ENCODE measurements at places on chromosomes 1 and 21.

DNA sequence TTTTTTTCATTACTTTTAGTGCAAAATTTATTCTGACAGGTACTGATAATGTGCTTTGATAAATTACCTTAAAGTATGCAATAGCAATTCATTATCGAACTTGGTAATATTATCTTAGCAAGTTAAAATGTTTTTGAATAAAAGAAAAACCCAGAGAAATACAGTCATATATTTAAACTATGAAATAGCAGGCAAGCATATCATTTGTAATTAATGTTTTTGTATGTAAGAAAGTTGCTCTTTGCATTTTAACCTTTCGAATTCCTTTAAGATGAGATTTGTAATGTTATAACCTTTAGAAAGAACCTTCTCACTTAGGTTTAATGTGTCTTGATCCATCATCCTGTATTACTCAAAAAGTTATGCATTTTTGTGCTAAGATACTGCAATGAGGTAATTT is 585.6 kb downstream of the PTBP2 start:
- no peak for DNase-seq

DNA sequence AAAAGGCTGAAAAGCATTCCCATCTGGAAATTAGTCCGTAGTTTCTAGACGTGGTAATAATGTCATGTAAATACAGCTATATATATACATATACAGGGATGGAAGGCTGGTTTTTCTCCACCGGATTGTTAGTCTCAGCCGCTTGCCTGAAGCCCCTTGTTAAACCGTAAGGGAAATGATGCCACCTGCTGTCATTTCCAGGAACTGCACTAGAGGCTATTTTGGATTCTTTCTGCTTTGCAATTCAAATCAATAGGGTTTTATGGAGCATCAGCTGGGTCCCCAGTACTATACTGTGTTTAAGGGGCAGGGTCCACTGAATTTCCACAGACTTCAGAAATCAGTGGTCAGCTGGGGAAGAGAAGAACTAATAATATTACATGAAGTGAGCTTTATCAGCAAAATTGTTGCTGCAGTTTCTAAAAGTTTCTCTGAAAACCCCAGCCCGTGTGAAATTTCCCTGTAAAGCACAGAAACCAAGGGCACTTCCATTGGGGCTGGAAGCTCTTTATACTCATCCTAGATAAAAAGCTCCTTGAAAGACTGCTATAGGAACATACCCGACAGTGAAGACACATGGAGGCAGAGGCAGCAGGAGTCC is 33.8 kb upstream of the MPZL1 start:
- DNase-seq = peak; percentile 78

DNA sequence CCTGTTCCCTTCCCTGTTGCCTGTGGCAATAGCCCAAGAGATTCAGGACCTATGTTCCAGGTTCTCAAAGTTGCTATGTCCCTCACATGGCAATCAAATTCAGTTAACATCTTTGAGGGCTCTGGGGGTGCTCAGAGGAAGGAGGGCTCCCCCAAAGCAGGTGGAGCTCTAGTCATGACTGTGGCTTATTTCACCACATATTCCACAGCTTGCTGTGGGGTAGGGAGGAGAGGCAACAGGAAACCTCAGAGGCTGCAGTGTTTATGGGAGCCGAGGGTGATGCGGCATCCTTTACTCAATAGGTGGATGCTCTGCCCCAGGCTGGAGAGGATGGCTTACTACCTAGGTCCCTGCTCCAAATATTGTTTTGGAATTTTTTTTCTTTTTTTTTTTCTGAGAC is 1.2 kb upstream of the MKNK1 start:
- no peak for DNase-seq

DNA sequence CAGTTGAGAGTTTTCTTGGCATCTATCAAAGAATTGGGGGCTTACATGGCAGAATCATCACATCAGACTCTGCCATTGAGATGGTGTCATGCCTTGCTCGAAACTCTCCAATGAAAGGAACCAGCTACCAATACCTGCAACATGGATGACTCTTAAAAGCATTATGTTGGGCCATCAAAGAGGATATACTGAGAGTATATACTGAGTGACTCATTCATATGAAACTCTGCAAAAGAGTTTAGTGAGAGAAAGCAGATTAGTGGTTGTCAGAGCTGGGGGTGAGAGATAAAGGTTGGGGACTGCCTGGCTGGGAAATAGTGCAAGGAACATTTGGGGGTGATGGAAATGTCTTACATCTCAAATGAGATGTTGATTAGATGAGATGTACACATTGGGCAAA is 14.7 kb upstream of the HMGB4 start:
- DNase-seq = no peak

- DNase-seq = no peak
Measured at GRCh38 chr1:171718216-171718615, 23.6 kb downstream of the VAMP4 start.

GRCh38 chr1:162717548-162718184 is 72.8 kb upstream of the HSD17B7 start:
- no peak for DNase-seq

DNA sequence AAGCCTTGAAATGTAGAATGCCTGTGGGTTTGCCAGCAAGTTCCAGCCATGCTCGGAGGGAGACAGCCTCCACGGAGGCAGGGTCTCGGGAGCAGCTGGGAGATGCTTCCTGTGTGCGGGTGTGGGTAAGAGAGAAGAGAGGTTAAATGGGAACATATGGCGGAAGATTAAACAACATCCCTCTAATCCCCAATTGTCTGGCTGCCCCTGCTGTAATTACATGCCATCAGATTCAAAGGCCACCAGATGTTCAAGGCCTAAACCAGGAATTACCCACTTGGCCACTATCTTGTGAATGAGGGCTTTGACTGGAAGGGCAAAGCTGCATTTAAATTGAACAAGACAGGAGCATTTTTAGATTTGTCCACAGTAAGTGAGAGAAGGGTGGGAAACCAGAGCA is 81.4 kb upstream of the BACE2 start:
- no peak for DNase-seq

GRCh38 chr1:212260557-212261355 is 24.5 kb upstream of the PPP2R5A start:
- no peak for DNase-seq

- DNase-seq = no peak
Measured at GRCh38 chr1:176073524-176074157, 133.4 kb downstream of the COP1 start.

DNA sequence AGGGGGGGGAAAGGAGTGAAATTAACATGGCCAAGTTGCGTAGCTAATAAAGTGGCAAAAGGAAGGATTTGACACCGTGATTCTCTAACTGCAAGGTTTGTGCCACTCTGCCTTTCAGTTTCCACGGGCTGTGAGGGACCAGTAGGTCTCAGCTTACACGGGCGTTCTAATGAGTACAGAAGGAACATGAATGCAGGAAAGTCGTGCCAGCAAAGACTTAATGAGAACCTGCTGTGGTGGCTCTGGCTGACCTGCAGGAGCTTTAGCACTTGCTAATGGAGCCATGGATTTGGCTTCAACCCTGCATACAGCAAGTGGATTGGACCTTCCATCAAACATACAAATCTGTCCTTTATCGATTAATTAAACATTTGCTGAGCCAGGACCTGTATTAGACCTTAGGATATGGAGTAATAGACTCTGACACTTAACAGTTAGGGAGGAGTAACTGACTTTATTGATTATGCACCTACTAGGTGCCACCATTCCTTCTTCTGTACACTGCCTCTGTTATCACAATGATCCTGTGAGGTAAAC is 15.1 kb upstream of the PITHD1 start:
- DNase-seq = no peak

GRCh38 chr1:157181258-157181657 is 43.1 kb upstream of the ETV3 start:
- DNase-seq = no peak

- no peak for DNase-seq
Measured at GRCh38 chr1:88204111-88204510, 480.0 kb upstream of the PKN2 start.

DNA sequence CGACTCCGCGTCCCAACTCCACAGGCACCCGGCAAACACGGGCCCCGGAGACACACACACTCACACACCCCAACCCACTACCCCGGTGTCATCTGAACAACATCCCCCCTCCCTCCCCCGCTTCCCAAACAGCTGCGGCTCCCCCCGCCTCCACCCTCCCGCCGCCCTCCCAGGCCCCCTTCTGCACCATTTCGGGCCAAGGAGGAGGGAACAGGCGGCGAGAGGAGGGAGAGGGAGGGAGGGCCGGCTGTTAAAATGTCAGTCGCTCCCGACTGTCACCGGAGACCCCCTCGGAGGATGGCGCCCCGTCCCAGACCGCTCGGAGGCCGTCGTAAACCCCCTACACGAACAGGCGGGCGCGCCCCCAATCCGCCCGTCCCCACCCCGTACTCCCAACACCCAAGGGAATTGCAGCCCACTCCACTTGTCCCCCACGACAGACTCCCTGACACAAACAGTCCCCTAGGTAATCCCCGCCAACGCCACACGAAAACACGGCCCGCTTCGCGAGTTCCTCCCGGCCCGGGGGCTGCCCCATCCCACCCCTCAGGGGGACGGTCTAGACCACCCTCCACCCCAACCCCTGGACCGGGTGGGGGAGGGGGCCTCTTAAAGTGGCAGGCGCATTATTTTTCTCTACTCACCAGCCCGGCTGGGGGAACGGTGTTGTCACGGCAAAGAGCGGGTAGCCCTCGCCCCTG is 583 bp downstream of the MEF2D start:
- DNase-seq = no peak

DNA sequence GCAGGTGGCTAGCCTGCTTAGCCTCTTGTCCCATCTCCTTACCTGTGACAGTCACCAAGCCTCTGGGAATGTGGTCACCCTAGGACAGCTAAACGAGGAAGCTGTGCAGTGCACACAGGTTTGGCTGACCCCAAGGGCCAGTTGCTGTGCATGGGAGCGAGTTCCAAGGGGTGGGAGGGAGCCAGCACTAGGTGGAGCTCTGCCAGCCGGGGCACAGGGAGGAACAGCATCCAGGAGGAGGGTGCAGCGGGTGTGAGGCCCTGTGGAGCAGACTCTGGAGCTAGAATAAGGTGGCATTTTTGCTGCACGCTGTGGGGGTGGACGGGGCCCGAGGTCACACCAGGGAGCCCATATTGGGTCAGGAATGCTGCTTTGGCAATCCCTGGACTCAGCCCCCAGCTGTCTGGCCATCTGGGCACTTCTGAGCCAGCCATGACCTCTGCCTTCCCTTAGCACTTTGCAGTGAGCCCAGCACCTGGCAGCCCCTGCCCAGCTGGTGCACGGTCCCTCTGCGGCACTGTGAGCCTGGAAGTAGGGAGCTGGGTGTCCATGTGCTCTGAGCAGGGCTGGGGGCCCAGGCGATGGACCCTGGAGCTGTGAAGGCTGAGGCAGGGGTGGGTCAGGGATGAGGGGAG is 8.7 kb downstream of the PDXK start:
- DNase-seq = no peak

DNA sequence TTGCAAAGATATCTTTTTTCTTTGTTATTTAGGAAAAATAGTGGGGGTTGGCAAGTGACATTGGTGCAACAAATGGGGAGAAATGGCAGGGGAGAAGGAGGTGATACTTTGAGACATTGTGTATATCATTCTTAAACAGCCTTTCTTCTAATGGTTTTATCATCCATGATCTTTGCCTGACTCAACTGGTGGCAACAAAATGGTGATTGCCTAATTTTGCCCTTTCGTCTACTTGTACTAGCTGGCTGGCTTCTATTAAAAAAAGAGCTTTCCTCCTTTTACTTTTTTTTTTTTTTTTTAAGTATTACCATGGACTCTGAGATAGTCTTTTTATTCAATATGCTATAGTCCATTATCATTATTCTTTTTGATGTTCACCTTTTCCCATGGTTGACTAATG is 27.7 kb downstream of the DESI2 start:
- DNase-seq = no peak

DNA sequence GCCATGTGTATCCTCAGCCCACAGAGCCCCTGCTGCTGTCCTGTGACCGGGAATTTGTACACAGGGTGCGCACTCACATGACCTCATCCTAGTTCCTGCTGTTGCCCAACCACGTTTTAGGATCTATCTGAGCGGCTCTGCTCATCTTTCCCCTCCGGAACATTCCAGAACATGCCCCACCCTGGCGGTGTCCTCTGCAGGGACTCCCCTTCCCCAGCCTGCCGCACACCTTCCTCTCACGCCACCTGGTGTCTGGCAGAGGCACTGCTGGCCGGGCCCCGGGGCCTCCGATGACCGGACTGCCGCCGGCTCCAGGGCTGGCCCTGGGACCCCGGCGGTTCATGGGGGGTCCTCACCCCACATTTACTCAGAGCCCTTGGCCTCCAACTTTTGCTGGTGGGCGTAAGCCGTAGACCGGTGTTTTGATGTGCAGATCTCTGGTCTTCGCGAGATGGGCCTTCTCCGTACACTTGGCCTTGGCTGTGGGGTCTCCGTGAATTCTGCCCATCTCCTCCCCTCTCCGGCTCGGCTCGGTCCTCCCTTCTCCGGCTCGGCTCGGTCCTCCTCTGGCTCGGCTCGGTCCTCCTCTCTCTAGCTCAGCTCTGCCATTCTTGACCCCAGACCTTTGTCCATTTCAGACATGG is 29.5 kb downstream of the ARHGEF16 start:
- no peak for DNase-seq

DNA sequence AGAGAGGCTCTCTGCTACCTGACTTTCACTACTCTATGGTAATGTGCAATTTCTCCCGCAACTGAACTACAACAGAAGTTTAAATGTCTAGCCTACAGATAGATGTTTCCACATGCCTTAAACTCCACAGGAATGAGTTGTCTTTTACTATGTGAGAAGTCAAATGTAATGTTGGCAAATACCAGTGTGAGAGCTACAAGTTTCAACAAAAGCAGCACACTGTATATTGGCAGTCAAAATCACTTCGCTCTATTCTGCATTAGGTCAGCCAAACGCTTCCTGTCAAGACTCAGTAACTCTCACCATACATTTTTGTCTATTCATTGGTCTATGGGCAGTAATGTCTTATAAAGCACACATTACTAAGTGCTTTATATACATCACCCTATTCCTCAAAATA is 41.9 kb downstream of the LUZP1 start:
- DNase-seq = no peak

GRCh38 chr1:168421399-168422004 is 122.3 kb downstream of the XCL2 start:
- DNase-seq = no peak

DNA sequence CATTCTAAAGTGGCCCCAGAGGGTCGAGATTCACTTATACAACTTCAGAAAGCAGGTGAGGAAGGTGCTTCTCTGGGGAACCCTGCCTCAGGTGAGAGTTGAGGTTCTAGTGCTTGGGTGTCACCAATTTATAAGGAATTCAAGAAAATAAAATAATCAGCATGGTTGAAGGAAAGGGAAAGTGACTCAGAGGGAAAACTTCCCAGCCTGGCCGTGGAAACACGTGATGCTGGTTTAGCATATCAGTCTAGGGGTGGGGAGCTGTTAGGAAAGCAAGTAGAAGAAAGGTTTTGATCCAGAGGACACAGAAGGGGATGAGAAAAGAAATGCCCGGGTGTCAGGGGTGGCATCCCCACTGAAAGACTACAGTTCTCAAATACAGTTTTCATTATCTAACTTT is 37.7 kb upstream of the TMEM125 start:
- DNase-seq = no peak

- DNase-seq = no peak
Measured at GRCh38 chr1:77085109-77085508, 134.1 kb downstream of the PIGK start.
